ENCODE measurements at places on chromosomes 4 and X. TPM values are rescaled to one million over a fixed set of nuclear protein-coding genes. Genes with fewer than 3 reads are reported as not detected.

DNA sequence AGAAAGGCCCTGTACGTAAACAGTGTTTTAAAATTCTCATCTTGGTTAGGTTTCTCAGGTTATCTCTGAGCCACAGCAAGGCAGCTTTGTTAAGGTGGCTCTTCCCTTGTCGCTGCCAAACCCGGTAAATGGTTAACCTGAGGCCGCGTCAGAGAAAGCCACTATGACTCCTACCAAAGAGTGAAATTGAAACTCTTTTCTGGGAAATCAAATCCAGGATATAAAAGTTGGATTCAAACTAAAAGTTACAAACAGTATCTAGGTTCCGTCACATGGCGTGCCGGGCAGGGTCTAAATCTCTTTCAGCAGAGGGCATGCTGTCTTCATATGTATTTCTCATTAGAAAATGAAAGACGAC lies 433 bp downstream of the MMAA start:
- DNase-seq, result peak; percentile 80

DNA sequence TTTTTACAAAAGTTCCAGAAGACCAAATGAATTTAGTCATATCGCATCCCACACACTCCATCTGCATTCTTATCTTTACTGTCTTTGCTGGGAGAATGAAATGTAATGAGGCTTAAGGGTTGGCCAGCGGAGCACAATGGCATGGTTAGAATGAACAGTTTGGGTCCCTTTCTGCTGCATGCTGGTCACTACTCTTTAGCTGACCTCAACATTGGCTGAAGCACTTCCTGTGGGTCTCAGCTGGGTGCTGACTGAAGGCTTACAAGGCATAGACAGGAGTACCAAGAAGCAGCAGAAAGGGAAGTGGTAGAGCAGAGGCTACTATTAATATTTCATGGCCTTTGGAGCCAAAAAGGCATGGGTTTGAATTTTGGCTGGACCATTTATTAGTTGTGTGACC lies 159.4 kb upstream of the GPC4 start:
- DNase-seq, result no peak

GRCh38 chr4:106409901-106410889 lies 41.6 kb upstream of the GIMD1 start:
- DNase-seq, result no peak

GRCh38 chr4:155639704-155640523 lies 26.7 kb upstream of the GUCY1A1 start:
- DNase-seq, result no peak

IL3RA gene
- 0.37 TPM for total RNA-seq

GRCh38 chr4:42150653-42151567 lies 1.5 kb downstream of the BEND4 start:
- no peak for DNase-seq

HMX1 gene
- not detected for total RNA-seq

- DNase-seq, result no peak
These were observed 115.7 kb upstream of the KIT start for GRCh38 chr4:54542119-54542438.

GRCh38 chr4:188316391-188316790 lies 177.2 kb downstream of the TRIML1 start:
- no peak for DNase-seq

DNA sequence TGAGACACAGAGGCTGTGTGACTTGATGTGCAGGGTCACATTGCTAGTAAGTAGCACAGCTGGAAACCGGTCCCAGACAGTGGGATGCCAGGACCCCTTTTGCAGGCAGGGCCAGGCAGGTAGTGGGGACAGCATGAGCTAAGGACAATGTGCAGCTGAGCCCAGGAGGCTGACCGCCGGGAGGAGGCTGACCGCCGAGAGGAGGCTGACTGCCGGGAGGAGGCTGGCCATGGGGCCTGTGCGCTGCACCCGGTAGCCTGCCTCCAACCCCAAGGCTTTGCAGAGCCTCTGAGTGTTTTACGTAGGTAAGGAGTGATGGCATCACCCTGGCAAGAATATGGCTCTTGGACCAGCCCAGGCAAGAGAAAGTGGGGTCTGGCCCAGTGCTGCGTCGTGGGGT lies 58.9 kb downstream of the TBC1D14 start:
- no peak for DNase-seq

- no peak for DNase-seq
These were observed 991.8 kb upstream of the SLIT2 start for GRCh38 chr4:19259920-19260319.

DNA sequence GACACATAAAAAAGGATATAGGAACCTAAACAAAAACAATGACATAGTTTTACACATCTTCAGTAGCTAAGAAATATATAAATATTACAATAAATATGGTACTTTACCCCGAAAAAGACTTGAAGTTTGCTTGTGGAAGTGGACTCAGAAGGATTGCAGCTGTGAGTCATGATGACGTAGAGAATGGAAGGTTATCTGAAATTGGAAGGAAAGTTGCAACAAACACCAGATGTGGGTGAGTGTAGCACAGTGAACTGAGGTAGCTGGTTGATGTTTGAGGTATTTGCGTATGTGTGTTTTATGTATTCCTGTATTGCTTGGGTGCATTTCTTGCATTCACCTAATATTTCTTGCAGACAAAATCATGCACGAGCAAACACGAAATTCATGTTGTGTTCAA lies 113.0 kb downstream of the ARX start:
- no peak for DNase-seq

GRCh38 chr4:170388255-170388654 lies 298.5 kb upstream of the AADAT start:
- DNase-seq, result no peak

GRCh38 chr4:73589261-73589847 lies 30.9 kb downstream of the RASSF6 start:
- DNase-seq, result no peak

FGA gene
- total RNA-seq, result not detected

GRCh38 chr4:121720109-121720508 lies 23.3 kb upstream of the ANXA5 start:
- DNase-seq, result no peak

DNA sequence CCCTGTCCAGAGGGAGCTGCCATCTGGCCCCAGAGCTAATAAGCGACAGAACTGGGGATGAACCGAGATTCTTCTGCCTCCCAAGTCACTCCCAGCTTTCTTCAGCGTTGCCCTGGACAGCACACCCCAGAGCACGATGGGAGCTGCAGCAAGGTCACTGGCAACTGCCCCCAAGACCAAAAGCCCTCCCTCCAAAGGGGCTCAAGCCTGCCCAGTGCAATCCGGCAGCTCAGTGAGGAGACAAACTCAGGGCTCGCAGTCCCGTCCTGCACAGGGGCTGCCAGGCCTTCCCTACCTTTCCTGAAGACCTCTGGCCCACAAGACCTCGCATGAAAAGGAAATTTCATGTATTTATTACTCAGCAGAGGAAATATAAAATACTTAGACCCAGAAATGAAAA lies 174.8 kb downstream of the BCOR start:
- no peak for DNase-seq

GRCh38 chrX:88284844-88285243 lies 462.2 kb upstream of the CPXCR1 start:
- no peak for DNase-seq

DNA sequence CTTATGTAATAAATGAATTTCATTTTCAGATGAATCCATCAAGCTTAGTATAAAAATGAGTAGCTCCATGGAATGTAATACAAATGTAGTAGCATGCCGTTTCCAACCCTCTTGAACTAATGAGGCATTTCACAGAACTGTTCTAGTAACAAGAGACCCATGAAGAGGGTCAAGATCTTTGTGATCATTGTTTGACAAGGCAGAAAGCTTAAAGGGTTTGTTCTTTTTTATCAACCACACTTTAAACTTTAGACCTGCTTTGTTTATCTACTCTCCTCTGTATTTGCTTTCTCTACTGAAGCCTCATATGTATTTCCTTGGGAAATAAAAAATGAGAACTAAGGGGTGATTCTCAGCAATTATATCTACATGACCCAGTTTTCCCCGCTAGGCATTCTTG lies 513.9 kb downstream of the ARAP2 start:
- DNase-seq, result no peak

- no peak for DNase-seq
These were observed 18.2 kb downstream of the ANKRD50 start for GRCh38 chr4:124694306-124694705.

DNA sequence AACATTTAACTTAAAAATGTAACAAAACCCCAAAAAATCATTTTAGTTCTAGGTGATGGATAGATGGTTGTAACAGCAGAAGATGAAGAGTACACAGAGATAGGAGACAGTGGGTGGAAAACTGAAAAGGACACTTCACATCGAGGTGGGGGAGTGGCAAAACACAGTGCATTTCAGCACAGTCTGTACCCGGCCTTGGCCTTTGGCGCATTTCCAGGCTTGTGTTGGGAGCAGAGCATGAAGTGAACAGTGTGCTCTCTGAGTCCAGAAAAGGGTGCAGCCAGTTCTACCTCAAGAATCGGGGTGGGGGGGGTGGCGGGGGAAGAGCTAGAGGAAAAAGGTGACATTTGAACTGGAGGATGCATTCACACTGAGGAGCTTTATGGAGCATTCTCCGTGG lies 4.3 kb downstream of the TSPYL2 start:
- DNase-seq, result no peak

GRCh38 chr4:167890226-167890625 lies 202.1 kb upstream of the ANXA10 start:
- no peak for DNase-seq

GRCh38 chrX:113828470-113828869 lies 755.4 kb upstream of the HTR2C start:
- no peak for DNase-seq

GRCh38 chrX:68669871-68670270 lies 22.4 kb downstream of the STARD8 start:
- no peak for DNase-seq

PDE6B gene
- total RNA-seq, result 17.2 TPM

ETFDH gene
- 39.5 TPM for total RNA-seq

All from activated CD4-positive, alpha-beta T cell treated with anti-CD3 and anti-CD28 coated beads for 36 hours (primary cell).